ENCODE measurements at places on chromosomes 16 and 17.

GRCh38 chr16:50677351-50677750 lies 3.8 kb downstream of the SNX20 start:
- no peak for ATAC-seq

GRCh38 chr16:76193906-76194615 lies 83.1 kb upstream of the CNTNAP4 start:
- ATAC-seq = no peak

DNA sequence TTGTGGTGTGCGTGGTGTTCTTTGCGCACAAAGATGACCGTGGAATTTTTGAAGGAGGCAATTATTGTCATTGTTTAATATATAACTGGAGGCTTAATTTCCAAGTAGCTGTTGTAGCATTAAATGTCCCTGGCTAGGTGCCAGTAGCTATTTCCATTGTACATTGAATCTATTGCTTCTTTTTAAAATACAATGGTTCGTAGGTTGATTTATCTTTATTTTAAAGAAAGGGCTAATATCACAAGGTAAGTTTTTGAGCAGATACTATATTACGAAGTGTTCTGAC lies 127.1 kb downstream of the RPTOR start:
- no peak for ATAC-seq

GRCh38 chr17:58995247-58995940 lies 111.3 kb downstream of the TRIM37 start:
- no peak for ATAC-seq

DNA sequence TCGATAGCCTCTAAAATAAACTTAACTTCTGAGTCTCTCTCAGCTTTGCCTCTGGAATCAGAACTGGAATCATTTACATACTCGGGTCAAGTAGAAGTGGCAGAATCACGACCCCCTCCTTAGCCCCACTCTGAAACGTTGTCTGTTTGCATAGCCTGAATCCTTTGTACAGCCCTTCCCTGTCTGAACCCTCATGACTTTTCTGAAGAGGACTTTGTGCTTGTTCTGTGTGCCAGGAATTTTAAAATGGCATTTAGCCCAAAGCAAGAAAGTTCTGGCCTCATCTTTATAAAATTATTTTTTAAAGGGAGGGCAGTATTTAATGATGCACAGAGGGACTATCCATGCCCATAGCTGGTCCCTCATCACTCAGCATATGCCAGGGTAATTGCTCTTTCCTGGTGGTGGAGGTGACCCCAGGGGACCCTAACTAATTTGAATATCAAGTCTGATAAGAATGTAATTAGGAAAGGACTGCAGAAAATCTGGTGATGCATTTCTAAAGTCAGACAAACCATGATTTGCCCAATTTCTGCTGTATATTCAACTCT lies 342.7 kb upstream of the TNRC6C start:
- no peak for ATAC-seq

GRCh38 chr17:8837563-8838075 lies 29.9 kb downstream of the PIK3R6 start:
- ATAC-seq = no peak

- peak; percentile 79 for ATAC-seq
Observed at GRCh38 chr17:40295488-40296436, 8.1 kb downstream of the CDC6 start.

GRCh38 chr17:59353106-59353854 lies 21.8 kb downstream of the YPEL2 start:
- no peak for ATAC-seq

DNA sequence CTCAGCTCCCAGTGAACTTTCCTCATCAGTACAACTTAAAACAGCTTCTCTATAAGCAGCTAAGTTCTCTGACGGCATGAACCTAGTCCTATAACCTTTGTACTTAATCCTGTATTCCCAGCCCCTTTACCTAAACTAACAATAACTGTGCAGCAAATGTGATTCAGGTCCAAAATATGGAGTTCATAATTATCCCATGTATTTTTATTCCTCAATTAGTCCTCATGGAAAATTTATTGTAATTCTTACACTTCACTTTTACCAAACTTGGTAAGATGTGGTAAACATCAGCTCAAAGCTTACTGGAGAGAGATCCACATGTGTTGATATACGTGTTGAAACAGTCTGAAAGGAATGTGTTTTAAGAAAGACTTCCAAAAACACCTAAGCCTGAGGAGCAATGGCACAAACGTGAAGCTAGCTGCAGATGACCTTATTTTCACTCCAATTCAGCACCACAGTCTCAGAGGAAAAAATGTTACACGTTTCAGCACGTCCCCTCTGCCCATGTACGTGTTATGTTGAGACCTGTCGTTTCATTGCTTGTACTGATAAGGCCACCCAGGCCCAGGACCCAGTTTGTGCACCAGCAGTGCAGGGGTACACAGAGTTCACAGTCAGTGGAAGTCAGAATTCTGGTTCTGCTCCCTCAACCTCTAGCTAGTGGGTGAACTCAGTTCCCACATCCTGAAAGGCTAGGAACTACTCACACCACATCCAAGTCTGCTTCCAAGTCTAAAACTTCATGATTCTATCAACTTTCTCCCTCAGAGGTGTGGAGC lies 7.1 kb downstream of the USP31 start:
- ATAC-seq = no peak

- ATAC-seq = no peak
Observed at GRCh38 chr17:4354206-4354605, 12.3 kb downstream of the UBE2G1 start.

DNA sequence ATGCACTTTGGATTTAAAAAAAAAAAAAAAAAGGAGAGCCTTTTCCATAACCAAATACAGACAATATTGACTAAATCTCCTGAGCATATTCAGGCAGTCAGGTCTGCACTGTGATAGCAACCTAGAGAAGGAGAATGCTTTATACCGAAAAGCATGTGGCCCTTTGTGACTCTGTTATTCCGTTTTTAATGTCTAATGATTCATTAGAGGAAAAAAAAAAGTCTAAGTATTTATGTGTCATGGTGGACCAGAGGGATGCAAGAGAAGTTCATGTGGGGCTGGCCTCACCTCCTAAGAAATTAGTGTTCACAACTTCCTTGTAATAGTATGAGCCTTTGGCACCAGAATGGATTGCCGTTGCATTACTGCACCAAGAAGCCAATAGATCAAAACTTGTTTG lies 11.3 kb upstream of the VWA3A start:
- ATAC-seq = peak; percentile 58

- ATAC-seq = no peak
Observed at GRCh38 chr16:20833086-20833485, 26.8 kb downstream of the REXO5 start.

DNA sequence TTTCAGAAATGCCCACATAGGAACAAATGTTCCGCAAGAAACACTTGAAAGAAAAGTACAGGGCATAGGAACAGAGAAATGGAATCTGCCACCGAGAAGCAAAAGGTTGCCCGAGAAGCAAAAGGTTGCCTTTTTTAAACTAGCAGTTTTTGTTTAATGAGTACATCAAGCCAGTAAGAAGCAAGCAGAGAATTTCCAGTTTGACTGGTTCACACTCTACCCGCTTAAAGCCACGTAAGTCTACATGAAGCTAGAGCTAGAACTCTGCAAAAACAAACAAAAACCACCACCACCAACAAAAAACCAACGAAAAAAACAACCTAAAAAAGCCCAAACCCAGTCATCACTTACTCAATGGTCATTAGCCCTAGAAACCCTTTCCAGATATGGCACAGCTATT lies 144.3 kb downstream of the MAP2K6 start:
- ATAC-seq = no peak

GRCh38 chr17:40884708-40885512 lies at the start of gene KRT20:
Gene KRT20, minus strand, starts transcription at chr17:40885242. Its CDS starts 57 bp downstream, at chr17:40885185.
- no peak for ATAC-seq

- peak; percentile 83 for ATAC-seq
Observed at GRCh38 chr17:44209786-44210341, 9.6 kb downstream of the UBTF start.

GRCh38 chr17:78300962-78301820 lies 58.7 kb downstream of the SOCS3 start:
- no peak for ATAC-seq

DNA sequence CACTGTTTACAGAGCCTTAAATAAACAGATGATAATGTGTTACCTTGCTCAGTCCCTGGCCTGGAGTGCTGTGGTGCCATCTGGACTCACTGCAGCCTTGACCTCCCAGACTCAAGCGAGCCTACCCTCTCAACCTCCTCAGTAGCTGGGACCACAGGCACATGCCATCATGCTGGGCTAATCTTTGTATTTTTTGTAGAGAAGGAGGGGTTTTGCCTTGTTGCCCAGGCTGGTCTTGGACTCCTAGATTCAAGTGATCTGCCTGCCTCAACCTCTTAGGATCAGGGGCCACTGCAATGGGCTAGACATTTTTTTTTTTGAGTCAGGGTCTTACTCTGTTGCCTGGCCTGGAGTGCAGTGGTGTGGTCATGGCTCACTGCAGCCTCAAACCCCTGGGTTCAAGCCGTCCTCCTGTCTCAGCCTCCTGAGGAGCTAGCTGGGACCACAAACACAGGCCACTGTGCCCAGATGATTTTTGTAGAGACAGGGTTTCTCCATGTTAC lies 5.0 kb upstream of the NAGLU start:
- no peak for ATAC-seq

DNA sequence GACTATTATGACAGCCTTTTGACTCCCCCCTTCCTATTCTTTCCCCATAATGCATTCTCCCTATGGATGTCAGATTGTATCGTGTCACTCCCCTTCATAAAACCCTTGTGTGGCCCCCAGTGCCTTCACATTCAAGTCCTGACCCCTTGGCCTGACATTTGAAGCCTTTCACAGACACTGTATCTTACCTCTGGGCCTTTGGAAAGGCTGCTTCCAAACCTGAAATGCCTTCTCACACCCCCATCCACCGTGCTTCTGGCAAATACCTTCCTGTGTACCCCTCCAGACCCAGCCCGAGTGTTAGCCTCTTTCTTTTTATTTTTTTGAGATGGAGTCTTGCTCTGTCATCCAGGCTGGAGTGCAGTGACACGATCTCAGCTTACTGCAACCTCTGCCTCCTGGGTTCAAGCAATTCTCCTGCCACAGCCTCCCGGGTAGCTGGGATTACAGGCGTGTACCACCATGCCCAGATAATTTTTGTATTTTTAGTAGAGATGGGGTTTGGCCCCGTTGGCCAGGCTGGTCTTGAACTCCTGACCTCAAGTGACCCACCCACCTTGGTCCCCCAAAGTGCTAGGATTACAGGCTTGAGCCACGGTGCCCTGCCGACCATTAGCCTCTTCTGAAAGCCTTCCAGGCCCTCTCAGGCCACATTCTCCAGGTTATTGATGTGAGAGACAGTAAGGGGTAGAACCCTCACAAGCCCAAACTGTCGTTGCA lies 2.1 kb downstream of the ARMC5 start:
- no peak for ATAC-seq

- no peak for ATAC-seq
Observed at GRCh38 chr17:76845541-76846017, 22.6 kb upstream of the MGAT5B start.

GRCh38 chr16:5478036-5478435 lies 380.4 kb upstream of the EEF2KMT start:
- ATAC-seq = no peak

DNA sequence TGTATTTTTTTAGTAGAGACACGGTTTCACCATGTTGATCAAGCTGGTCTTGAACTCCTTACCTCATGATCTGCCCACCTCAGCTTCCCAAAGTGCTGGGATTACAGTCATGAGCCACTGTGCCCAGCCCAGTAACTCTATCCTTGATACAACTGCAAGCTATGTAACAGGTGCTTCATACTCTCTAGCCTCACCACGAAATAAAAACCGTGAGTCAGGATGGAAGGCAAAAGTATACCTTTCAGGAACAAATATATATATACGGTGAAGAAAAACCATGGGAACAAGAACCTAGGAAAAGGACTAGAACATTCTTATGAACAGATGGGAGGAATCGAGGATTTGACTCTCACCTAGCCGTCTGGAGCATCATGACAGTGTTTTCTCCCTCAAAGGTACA lies 9.6 kb upstream of the FBF1 start:
- no peak for ATAC-seq

- ATAC-seq = no peak
Observed at GRCh38 chr17:70865993-70866804, 696.9 kb downstream of the KCNJ2 start.

GRCh38 chr17:45265821-45266220 lies 3.9 kb upstream of the SPATA32 start:
- ATAC-seq = no peak

DNA sequence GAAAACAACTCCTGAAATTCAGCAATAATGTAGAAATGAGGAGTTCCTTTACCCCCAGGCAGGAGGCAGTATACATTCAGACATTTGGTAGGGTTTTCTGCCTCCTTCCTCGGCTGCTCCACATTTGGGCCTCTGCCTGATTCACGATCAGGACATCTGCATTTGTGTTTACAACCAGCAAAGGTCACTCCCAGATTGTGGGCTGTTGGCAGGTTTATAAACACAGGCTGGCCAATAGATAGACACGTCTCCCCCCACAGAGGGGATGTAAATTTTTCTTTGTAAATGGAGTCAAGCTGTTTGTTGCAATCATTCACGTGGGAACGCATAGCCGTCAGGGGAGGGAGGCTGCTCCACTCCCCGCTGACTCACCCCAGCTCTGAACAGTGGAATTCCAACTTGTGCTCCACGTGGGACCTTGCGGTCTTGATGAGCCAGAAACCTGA lies 252.1 kb upstream of the N4BP1 start:
- no peak for ATAC-seq

DNA sequence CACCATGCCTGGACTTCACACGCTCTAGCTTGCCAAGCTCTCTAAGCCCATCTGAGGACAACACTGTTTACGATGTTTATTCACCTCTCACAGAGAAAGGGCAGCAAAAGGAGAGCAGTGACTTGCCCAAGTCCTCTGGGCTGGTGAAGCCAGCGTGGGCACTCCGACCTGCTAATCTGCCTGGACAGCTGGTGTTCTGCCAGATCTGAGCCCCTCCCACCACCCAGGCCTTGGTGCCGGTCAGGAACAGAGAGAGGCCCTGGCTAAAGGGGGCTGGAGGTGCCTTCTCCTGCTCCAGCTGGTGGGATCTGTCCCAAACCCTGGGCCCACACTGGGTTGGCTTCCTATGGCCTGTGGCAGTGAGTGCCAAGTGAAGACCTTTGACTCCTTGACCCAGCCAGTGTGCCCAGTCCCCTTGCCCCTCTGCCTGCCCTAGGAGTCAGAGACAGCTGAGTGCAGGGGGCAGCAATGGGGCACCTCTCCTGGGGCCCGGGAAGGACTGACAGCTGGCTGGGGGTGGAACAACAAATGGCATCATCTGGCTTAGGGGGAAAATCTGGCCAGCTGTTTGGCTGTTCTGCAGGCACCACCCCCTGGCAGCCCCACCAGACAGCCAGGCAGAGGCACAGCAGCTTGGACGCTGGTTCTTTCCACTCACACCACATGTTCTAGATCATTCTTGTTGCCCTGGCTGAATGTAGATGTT lies 1.8 kb upstream of the SLC4A1 start:
- no peak for ATAC-seq

- no peak for ATAC-seq
Observed at GRCh38 chr17:31550389-31551056, 159.0 kb downstream of the RAB11FIP4 start.
